ENCODE measurements at places on chromosomes 12 and 14. TPM values are rescaled to one million over a fixed set of nuclear protein-coding genes. Genes with fewer than 3 reads are reported as not detected.

DNA sequence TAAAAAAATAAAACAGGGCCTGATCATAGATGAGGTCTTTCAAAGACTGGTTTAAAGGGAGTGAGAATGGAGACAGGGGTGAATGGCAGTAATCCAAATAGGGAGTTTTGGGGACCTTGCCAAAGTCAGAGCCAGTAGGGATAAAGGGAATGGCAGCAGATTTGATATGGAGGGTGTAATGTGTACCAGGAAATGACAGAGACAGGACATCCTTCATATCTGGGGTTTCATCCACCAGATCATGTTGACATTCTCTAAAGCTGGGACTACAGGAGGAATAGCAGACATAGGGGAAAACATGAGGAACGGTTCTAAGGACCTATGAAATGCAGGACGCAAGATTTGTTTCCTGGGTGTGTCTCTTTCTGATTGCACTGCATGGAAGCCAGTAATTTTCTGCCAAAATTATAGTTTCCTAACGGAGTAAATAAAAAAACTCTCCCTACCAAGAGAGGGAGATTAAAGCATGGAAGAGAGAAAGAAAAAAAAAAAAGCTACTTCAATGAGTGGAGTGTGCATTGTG is 169.9 kb downstream of the PRKD1 start:
- no peak for DNase-seq

Gene STAC3
- total RNA-seq, result 3.8 TPM

- DNase-seq, result no peak
Observed at GRCh38 chr12:121189131-121189530, 20.8 kb upstream of the P2RX4 start.

Gene PPP1R1A
- total RNA-seq, result 3.7 TPM

- no peak for DNase-seq
Observed at GRCh38 chr14:32720927-32721326, 217.8 kb upstream of the NPAS3 start.

Gene IQSEC3
- not detected for total RNA-seq

Gene CARMIL3
- 7.1 TPM for total RNA-seq

Measured in lower leg skin (tissue), 4 donors.